ENCODE measurements at places on chromosomes 2 and 18.

DNA sequence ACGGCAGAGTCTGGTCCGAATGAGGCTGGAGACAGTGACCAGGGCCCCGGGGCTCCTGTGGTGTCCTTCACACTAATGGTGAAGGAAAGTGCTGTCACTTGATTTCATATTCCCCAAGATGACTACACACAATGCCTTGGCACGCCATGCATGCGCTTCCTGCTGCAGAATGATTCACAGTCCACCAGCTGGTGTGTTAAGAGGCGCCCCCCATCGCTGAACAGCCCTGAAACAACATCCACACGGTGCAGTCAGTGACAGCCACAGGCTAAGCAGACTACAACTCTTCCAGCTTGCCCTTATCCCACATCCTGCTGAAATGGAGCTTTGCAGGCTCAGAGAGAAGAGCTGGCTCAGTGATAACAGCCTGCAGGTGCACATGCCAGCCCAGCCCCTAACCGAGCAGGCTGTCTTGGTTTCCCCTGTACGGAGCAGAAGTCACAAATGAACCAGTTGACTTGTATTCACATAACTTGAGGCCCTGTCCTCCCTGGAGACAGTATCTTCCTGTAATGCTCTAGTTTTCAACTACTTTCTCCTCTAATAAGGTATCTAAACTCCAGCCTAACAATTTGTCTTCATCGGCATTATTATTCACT, 24.3 kb upstream of the CDH20 start:
- no peak for DNase-seq

DNA sequence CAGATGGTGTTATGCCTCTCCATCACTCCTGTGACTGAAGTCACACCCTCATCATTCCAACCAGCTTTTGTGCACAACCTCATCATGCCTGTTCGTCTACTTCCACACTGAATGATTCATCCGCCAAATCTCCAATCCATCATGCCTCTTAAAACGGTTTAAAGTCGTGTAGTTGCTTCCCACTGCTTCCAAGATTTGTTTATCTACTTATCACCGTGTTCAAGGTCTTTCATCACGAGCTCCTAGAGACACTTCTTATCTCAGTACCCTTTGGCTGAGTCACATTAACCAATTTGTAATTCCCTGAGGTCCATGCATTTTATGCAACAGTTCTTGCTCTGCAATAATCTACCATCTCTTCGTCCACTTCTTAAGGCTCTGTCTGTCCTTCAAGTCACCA, 592.3 kb upstream of the ID2 start:
- DNase-seq: no peak

DNA sequence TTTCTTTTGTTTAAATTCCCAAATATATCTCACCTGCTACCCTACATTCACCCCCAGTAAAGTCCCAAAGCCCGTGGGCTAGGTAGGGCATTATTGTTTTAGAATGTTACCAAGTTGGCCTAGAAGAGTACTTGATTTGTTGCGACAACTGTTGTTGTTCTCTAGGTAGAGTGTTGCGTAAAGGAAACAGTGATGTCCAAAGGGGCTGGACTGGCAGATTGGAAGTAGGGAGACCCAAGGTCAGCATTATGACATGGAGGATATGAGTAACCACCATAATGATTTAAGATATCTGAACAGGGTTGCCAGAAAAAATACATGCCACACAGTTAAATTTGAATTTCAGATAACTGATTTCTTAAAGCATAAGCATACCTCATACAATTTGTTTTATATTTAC, 39.2 kb downstream of the SCN1A start:
- no peak for DNase-seq

DNA sequence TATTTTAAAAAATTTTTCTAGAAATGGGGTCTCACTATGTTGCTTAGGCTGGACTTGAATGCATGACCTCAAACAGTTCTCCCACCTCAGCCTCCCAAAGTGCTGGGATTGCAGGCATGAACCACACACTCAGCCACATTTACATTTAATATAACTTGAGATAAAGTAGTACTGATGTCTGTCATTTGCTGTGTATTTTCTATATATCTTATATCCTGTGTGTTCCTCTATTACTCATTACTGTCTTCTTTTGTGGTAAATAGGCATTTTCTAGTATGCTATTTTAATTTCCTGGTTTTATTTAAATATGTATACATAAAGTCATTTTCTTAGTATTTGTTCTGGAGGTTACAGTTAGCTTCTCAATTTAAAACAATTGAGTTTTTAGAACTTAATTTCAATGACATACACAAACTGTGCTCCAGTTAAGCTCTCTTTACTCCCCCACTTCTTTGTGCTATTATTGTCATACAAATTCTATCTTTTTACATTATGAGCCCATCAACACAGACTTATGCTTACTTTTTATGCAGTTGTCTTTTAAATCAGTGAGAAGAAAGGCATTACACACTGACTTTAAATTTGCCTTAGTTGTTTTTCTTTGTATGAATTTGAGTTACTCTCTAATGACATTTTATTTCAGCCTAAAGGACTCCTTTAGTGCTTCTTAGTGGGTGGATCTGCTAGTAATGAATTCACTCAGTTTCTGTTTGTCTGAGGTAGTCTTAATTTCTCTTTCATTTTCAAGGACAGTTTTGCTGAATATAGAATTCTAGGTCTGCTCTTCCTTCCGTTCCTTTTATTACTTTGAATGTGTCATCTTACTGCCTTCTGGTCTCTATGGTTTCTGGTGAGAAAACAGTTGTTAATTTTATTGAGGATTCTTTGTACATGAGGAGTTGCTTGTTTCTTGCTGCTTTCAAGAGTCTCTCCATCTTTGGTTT, 6.2 kb upstream of the INPP4A start:
- no peak for DNase-seq

DNA sequence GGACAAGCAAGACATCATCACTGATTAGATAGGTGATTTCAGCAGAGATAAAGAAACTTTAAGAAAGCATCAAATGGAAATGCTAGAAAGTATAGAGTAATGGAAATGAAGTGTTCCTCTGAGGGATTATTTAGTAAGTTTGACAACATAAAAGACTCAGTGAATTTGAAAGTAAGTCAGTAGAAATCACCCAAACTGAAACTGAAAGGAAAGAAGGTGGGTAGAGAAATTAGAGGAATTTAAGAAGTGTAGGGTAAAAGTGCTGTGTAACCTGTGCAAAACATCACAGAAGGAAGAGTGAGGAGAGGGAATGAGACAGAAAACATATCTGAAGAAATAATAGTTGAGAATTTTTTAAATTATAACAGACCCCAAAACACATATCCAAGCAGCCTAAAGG, 343.1 kb downstream of the CBLN2 start:
- DNase-seq: no peak

DNA sequence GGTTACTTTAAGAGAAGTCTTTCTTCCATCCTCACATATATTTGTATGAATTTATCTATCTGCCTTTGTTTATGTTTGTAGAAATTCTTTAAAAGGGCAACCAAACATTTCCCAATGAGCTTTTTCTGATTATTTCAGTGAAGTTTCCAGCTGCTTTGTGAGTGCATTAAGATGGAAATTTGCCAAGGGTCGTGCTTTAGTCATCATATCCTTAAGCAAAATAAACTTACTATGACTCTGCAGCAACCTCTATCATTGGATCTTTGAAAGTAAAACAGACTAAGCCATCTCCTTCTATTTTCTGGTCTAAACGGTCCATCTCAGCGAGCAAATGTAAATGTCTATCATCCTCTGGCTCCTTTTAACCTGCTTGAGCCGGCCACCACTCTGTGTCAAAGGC, 489.3 kb downstream of the SOX11 start:
- no peak for DNase-seq

- DNase-seq: no peak
Measured at GRCh38 chr2:233400341-233400740, 46.0 kb downstream of the DGKD start.

DNA sequence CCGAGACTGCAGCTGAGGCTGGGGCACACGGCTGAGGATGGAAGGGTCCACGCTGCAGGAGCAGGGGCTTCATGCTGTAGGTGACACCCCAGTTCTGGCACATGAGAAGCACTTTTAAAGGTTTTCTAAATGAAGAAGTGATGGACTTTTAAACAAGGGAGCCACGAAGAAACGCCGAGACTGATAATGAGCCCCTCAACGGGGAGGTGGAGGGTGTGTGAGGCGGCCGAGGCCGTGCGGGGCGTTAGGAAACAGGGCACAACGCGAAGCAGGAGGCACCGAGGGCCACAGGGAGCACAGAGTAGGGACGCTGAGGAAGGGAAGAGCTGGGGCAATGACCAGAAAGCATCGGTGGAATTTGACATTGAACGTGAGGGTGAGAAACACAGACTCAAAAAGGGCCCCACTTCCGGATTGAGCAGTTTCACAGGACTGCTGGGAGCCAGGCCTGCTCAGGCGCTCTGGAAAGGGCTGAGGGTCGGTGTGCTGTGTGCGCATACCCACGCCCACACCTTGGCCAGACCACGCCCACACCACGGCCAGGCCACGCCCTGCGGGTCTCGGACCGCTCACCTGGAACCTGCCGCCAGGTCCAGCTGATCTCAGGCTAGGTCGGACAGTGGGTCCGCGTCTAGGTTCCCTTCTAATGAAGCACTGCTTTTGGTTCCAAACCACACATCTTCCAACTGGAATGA, 115.7 kb downstream of the GYPC start:
- no peak for DNase-seq

GRCh38 chr2:237154082-237154638, 68.5 kb downstream of the COPS8 start:
- DNase-seq: no peak

DNA sequence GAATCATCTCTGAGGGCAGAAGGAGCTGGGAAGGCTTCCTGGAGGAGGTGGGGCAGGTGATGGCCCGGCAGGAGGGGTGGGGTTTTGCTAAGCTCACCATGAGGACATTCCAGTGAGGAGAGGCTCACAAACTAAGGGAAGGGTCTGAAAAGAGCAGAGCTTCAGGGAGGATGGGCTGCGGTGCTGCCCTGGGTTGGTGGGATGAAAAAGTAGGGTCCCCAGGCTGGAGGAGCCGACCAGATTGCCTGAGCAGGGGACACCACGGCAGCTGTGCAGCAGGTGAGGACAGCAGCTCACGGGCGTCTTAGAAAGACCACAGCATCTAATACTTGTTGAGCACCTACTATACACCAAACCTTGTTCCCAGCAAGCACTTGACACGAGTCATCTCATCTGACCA, 82.2 kb downstream of the DYSF start:
- DNase-seq: no peak

GRCh38 chr2:152418688-152419087, 83.7 kb downstream of the FMNL2 start:
- DNase-seq: no peak

DNA sequence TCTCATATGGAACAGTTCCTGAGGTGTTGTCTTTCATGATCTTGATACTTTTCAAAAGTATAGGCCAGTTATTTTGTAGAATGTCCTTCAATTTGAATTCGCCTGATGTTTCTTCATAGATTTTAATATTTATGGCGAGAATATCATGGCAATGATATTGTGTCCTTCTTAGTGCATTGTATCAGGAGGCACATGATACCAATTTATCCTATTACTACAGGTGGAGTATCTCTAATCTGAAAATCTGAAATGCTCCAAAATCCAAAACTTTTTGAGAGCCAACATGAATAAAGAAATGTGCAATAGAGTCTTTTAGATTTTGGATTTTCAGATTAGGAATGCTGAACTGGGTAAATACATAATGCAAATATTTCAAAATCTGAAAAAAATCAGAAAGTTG, 216.6 kb upstream of the LYPD1 start:
- no peak for DNase-seq

DNA sequence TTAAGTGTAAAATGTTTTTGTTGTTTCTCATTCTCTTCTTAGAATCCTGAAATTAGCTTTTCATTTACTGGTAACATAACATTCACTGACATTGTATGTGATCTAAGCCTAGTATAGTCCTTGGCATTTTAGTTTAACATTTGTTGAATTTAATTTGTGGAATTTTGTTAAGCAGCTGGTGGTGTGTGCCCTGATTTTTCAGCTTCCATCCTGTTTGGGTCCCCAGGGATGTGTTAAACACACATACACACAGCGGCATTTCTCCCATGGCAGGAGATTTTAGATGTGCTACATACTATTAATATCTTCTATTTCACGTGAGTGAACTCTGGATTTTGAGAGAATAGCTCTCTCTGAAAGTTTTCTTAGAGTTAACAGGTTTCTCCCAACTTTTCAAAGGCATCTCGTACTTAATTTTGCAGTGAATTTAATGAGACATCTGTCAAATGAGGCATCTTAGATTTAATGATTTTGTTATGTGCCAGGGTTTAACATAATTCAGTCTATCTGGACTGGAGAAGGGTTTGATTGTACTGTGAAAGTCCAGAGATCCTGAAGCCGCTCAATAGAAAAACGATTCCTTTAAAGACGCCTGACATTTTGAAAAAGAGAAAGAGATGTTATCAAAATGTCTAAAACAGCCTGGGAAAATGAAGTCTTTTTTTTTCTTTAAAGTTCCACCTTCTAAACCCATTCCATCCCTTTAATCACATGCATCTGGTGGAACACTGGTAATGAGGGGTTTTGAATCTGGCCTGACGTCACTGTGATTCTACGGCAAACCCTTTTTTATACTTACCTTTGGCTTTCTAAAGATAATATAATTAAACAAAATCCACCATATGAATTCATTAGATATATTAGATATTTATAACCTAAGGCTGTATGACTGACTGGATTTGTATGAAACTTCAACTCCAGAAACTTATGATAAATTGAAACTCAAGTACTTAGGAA, 6.8 kb downstream of the PHLPP1 start:
- DNase-seq: no peak

DNA sequence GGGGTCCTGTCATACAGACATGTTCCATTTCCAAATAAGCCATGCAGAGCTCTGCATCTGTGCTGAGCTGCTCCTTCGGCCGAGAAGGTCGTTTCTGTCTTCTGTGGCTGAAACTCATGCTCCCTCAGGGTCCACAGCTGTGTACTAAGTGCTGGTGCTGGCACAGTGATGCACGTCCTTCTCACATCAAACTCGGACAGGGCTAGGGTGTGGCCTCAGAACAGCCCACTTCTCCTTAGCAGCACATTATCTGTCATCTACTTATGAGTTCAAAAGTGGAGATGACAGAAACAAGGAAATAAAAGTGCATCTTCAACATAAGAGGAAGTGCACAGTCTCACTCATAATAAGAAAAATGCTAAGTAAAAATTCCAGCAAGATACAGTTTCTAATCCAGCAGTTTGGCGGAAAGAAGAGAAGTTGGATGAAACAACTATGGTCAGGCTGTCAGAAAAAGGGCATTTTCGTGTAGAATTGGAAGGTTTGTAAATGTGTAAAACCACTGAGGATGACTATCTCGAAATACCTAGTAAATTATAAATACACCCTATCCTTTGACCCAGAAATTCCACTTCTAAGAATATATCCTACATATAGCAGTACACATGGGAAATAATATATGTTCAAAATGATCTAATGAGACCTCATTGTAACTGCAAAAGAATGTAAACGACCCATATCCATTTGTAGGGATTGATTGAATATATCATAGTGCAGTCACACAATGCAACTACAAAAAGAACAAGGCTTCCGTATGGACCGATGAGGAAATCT, 53.7 kb upstream of the APCDD1 start:
- no peak for DNase-seq

DNA sequence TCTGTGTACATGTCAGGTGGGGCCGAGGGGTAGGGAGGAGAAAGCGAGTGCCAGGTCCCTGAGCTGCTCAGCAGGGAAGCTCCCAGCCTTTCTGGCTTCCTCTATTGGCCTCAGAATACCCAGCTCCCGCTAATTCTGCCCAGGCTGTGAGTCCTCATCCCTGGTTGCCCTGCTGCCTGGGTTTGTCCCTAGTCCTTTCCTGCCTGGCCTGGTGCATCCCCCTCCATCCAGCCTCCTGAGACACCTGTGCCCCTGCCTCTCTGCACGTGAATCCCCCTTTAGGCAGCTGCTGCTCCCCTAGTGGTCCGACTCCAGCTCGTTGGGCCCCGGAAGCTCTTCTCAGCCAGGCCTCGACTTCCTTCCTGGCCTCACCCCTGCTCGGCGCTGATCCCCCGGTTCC, 54.6 kb downstream of the INHBB start:
- DNase-seq: no peak
